ENCODE measurements at places on chromosomes 13 and 19.

DNA sequence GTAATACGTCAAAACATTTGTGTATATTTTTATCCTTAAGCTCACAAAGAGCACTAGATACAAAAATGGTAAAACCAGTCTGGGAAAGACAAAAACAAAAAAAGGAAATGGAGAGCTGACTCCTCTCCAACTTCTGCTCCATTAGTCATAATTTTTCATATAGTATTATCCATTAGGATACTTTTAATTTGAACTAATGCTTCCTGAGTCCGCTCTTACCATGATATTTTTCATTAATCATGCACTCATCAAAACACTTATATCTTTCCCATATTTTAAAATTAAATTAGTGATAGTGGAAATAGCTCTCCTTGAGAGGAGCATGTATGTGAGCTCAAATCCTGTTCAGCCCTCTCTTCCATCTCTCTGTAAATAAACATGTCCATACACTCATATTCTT lies 1093.0 kb upstream of the MIR17HG start:
- no peak for DNase-seq

GRCh38 chr19:18425515-18426415 lies 6.6 kb downstream of the SSBP4 start:
- no peak for DNase-seq

- peak; percentile 98 for DNase-seq
Measured at GRCh38 chr19:55654868-55655647, at the start of gene U2AF2. TSS of gene U2AF2 (plus strand) at chr19:55655035. CDS start at chr19:55655105, 70 bp downstream.

DNA sequence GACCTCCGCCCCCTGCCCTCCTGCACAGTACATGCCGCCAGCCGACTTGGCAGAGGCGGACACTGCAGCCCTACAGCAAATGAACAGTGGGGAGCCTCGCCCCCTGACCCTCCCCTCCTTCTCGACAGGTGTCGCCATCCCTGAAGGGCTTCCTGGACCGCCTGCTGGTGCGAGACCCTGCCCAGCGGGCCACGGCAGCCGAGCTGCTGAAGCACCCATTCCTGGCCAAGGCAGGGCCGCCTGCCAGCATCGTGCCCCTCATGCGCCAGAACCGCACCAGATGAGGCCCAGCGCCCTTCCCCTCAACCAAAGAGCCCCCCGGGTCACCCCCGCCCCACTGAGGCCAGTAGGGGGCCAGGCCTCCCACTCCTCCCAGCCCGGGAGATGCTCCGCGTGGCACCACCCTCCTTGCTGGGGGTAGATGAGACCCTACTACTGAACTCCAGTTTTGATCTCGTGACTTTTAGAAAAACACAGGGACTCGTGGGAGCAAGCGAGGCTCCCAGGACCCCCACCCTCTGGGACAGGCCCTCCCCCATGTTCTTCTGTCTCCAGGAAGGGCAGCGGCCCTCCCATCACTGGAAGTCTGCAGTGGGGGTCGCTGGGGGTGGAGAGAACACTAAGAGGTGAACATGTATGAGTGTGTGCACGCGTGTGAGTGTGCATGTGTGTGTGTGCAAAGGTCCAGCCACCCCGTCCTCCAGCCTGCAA lies 18.3 kb upstream of the NCCRP1 start:
- DNase-seq = no peak

- DNase-seq = no peak
Measured at GRCh38 chr13:109119896-109120295, 490.5 kb downstream of the MYO16 start.

DNA sequence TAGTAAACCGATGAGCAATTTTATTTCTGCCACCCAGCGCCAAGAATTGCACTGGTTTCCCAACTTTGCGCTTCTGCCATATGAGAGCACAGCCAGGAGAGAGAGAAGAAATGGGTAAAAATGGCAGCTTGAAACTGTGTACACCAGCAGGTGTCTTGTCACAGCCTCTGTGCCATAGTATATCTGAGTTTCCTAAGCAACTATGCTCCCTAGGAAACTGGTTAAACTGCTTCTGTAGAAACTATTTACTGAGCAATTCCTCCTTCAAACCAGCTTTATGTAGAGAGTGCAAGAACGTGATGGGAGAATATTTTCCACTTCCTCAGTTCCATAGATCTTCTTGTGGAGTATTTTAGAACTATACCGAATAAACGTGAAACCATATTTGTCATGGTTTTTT lies 1361.3 kb downstream of the PCDH9 start:
- no peak for DNase-seq
